ENCODE measurements at places on chromosomes 1 and 21.

GRCh38 chr1:2047749-2048729 lies 2.2 kb upstream of the PRKCZ start:
- no peak for DNase-seq

DNA sequence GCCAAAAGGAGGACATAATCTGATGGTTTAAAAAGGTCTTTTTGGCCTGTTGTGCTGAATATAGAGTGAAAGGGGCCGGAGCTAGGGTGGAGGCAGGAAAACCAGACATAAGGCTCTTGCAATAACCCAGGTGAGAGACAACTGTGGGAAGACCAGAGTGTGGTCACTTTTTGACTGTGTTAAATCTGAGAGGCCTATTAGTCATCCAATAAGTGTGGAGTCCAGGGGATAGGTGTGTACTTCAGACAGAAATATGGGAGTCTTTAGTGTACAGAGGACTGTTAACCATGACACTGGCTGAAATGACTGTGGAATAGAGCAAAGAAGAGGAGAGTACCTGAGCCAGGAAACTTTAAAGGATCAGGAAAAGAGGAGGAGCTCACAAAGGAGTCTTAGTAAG lies 89.3 kb downstream of the VAV3 start:
- no peak for DNase-seq

DNA sequence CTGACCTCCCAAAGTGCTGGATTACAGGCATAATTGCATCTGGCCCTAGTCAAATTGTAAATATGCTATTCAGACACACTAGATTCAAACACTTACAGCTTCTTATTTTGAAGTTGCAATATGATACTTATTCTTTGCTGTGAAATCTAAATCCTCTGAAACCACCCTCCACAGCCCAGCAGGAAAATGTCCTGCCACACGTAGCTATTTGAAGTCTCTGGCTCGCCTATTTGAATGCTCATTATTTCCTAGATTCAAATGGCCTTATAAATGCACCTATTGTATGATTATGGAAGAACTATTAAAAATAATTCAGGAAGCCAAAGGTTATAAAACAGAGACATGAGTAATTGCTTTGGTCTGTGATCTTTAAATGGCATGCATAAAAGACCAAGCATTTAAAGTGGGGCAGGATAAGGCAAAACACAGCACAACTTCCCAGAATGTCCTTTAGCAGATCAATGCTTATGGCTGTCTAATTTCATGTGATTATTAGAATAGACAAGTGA lies 26.6 kb upstream of the FBXO28 start:
- DNase-seq: no peak

- no peak for DNase-seq
These were observed 8.2 kb downstream of the LPAR3 start for GRCh38 chr1:84884671-84885389.

GRCh38 chr1:97911266-97912215 lies 9.3 kb downstream of the DPYD start:
- no peak for DNase-seq

DNA sequence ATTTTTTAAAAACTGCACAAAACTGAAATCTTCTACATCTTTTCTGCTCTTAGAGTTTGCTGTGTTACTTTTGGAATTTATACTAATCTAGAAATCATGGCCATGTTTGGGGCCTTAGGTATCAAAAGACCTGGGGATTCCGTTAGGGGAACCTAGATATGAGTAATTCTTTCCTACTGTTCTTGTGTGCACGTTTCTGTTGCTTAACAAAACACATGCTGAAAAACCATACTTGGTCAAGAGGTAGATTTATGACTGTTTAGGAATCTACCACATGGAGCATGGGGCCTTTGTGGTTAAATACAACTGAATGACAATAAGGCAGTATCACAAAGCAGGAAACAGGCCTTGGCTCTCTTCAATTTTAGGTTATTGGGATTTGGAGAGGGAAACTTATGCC lies 291.9 kb upstream of the USP25 start:
- no peak for DNase-seq

GRCh38 chr1:175443332-175443731 lies 250.8 kb upstream of the KIAA0040 start:
- DNase-seq: no peak

DNA sequence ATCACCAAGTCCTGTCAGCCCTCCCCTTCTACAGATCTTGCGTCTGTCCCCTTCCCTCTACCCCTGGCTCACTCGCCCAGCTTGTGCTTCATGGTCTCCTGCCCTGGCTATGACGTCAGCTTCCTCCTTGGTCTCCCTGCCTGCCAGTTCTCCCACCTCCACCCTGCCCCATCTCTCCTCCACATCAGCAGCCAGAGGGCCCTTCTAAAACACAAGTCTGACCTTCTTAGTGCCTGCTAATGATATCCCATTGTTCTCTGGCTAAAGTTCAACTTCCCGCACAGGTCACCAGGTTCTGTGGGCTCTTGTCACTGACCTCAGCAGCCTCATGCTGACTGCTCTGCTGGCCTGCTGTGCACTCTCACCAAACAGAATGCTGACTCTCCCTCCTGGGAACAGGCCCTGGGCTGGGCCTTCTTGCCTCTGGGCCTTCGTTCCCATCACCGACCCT lies 24.7 kb upstream of the MYCL start:
- DNase-seq: no peak

DNA sequence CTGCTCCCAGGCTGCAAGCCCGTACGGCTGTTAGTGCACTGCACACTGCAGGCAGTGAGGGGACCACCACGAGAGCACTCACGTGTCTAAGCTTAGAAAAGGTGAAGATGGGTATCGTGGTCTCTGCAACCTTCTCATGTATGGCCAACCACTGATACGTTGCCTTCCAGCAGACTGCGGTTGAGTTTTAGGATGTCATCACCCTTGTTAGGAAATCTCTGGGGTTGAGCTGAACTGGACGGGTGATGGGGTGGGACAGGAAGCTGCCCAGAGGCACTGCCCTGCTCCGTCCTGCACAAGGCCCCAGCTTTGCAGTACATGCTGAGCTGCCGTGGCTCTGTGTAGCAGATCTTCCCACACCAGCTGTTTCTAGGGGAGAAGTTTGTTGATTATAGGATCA lies 43.3 kb downstream of the FAAP20 start:
- DNase-seq: no peak

DNA sequence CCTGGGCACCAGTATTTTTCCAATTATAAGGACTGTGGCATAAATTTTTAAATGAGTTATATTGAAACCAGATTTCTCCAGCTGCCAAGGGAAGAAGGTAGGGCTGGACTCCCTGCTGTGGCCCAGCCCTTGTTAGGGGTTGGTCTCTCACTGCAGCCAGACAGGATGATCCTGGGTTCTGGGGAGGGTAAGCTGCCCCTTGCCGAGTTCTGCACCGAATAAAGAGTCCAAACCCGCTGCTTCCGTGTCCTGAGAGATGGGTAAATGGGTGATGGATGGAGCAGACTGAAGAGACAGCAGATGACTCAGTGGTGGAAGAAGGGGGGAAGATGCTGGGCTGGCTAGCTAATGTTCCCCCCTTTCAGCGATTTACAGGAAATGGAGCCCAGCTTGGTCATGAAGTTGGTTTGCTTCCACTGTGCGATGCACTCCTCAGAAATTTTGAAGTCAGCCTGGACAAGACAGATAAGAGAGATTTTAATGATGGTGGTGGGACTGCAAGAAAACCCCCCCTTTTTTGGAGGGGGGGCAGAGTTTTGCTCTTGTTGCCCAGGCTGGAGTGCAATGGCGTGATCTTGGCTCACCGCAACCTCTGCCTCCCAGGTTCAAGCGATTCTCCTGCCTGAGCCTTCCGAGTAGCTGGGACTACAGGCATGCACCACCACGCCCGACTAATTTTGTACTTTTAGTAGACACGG lies 41.4 kb downstream of the YARS1 start:
- DNase-seq: no peak

DNA sequence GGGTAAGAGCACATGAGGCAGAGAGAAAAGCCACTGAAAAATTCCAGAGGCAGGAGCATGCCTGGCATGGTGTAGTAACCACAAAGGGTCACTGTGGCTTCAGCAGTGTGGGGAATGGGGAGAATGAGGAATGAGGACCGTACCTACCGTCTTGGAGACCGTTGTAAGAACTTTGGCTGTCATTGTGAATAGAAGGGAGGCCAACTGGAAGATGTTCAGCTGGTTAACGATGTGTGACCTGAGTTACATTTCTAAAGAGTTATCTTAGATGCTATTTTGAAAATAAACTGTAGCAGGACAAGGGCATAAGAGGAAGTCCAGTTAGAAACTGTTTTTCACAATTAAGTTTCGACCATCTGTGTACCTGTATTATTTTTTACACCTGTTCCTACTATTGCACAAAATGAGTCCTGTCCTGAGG lies 365.5 kb upstream of the SGIP1 start:
- no peak for DNase-seq

GRCh38 chr1:78369546-78369945 lies 121.2 kb upstream of the PTGFR start:
- no peak for DNase-seq

DNA sequence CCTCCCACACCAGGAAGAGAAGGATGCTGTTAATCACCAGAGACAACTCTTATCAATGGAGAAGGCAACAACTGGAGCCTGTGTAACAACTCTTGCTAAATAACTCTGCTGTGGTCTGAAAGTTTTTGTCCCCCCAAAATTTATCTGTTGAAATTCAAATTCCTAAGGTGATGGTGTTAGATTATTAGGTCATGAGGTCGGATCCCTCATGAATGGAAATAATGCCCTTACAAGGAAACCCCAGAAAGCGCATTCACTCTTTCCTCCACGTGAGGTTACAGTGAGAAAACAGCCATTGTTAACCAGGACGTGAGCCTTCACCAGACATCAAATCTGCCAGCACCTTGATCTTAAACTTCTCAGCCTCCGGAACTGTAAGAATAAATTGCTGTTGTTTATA lies 141.9 kb upstream of the CXADR start:
- no peak for DNase-seq

DNA sequence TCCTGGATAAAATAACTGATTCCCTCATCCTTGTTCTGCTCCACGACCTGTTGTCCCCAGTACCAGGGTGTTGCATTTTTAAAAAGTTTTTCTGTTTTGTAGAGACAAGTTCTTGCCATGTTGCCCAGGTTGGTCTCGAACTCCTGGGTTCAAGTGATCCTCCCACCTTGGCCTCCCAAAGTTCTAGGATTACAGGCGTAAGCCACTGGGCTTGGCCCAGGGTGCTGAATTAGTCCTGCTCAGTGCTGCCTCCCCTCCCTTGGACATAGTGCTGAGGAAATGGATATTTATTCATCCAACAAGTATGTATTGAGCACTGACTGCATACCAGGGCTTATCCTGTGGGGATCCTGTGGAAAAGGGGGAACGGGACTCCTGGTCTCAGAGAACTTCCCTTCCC lies 126.4 kb downstream of the PTPRU start:
- DNase-seq: no peak

DNA sequence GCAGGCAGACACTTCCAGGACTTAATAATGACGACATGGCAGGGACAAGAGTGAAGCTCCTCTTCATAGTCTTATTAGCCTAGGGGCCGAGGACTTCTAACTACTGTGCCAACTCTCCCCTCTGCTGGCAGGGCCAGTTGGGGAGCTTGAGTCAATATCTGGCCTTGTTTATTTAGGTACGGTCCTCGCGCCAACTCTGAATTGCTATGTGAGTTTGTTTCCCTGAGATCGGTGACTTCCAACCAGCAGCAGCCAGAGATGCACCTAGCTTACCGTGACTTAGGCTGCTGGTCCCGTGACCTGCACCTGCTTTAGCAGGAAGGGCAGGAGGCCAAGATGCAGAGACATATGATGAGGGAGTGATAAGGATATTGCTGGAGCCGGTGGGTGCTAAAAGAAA lies 451.1 kb downstream of the PCP4 start:
- no peak for DNase-seq

Measured in ACHN (cell line).